Right lobe of liver (tissue), 6 donors: ENCODE measurements at places on chromosomes 7 and 10.

- no peak for DNase-seq
Observed at GRCh38 chr7:66781408-66782090, 41.0 kb downstream of the RABGEF1 start.

DNA sequence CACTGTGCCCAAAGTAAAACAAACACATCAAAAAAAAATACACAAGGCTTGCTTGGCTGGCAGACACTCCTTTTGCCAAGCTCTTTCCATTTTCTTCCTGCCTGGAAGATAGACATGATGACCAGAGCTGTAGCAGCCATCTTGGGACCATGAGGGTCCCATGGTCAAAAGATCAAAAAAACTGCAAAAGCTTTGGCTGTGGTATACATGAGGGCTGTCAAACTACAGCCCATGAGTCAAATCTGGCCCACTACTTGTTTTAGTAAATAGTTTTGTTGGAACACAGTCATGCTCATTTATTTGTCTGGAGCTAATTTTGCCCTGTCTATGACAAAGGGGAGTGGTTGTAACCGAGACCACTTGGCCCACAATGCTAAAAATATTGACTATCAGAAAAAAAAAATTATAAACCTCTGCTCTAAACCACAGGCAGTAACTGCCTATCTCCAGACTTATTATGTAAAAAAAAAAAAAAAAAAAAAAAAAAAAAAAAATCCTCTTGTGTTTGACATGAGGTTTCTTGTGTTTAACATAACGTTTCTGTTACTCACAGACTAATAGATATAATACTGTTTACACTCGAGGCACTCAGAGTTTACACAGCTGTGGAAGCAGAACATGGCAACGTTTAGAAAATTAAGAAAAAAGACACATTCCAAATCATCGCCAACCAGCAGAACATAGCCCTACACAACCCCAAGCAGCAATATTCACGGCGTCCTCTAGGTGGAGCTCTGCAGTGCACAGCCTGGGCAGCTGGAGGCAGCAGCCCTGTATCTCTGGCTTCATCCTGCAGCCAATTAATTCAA, 36.9 kb downstream of the ASB13 start:
- DNase-seq: peak; percentile 87

DNA sequence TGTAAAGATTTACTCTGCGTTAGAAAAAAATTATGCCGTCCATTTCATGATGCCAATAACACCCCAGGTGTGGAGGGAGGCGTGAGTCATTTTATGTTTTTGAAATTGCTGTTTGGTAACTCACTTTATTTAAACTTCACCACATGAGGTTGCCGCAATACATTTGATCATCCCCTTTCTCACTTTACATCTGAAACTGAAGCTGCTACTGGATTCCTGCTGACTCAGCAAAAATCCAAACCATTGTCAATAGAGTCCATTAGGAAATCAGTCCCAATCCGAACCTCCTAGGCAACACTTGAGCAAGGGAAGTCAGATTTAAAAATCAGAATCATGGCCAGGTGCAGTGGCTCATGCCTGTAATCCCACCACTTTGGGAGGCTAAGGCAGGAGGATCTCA, 136.6 kb upstream of the SVIL start:
- DNase-seq: no peak

- DNase-seq: no peak
Observed at GRCh38 chr7:159068893-159069448, 75.7 kb downstream of the VIPR2 start.

DNA sequence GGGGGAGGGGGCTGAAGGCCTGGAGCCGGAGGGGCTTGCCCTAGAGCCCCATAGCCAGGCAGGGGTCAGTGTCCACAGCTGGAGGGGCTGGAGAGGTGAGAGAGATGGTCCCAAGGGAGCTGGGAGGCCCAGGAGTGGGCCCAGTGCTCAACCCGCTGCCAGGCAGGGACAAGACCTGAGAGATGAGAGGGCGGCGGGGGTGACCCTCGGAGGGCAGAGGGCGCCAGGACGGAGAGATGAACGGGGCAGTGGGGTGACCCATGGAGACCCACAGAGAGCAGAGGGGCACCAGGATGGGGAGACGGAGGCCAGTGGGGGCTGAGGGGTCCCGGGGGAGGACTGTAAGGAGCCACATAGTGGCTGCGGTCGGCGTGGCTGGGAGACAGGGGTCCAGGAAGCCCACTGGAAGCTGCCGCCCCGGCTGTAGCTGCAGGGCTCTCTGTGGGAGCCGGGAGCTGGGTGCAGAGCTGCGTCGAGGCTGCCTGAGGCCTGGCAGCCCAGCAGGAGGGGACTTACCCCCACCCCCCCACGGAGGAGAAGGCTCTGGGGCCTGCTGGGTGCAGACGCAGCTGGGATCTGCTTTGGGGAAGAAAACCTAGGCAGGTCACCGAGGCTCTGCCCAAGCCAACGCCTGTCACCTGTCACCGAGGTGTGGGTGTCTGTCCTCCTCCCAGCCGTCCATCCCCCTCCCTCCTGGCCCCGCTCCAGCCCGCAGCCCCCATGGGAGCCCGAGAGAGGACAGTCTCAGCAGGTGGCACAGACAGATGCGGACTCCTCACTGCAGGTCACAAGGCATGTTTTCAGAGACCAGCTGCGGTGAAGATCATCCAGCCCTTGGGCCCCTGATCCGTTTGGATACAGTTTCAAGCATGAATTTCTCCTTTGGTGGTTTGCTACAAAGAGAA, 25.1 kb downstream of the PWWP2B start:
- DNase-seq: no peak

GRCh38 chr10:110651044-110651958, 7.2 kb downstream of the RBM20 start:
- DNase-seq: no peak

- no peak for DNase-seq
Observed at GRCh38 chr7:108091461-108091831, 38.7 kb downstream of the LAMB4 start.

GRCh38 chr10:36053775-36054174, 411.7 kb upstream of the FZD8 start:
- DNase-seq: no peak

- DNase-seq: no peak
Observed at GRCh38 chr10:88911851-88912250, 31.8 kb downstream of the STAMBPL1 start.

DNA sequence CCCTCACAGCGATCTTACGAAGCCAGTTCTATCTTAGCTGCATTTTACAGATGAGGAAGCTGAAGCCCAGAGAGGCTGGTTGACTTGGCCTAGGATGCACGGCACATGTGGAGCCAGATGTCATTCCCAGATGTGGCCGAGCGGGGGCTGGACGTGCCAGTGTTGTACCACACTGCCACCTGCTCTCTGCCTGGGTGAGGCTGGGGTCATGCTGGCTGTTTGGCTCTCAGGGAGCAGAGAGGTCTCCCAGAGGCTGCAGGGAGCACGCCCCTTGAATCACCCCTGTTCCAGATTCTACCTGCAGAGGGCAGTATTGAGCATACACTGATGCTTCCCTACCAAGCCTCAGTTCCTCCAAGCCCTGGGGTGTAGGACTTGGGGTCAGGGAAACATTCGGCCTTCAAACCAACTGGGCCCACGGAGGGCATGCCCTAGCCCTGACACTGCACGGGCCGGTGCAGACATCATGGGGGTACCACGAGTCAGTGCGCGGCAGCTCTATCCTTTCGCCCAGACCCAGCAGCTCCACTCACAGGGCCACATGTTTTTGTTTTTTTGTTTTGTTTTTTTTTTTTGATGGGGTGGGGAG, 3.8 kb upstream of the GTF2IRD1 start:
- no peak for DNase-seq

DNA sequence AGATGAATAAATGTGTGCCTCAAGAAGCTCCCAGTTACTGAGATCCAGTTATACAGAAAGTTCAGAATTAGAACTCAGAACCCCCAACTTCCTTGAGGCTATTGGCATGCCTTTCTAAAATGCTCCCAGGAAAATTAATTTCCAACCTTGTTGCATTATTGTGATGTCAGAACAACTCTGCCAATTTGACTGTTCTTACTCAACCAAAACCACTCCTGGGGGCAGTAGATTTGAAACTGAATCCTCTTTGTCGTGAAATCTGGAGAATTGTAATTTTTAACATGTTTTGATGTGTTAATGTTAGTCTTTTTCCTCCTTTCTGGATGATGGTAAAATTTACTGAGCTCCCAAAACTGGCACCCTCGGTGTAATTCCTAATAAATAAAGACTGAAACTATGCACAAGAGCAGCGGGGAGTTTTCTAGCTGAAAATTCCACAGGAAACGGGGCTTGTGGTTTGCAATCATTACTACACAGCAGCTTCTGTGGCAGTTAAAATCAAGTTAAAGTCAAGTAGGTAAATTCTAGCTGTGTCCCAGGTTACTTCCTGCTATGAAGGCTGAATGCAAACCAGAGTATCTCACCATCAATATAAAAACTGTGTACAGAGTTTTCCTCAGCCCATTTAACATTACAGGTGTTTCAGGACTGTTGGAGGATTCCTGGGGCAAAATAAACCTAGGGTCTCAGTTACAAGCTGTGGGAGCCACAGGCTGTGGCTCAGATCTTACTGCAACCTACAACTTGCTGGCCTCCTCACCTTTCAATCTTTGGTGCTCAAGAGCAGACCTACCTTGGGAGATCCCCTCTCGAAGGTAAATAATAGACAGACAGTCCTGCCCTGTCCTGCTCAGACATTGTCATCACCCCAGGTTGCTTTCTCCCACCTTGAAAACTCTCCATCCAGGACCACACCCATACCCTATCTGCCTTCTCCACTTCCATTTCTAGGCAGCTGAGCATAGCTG, 156.3 kb upstream of the KMT2E start:
- no peak for DNase-seq

DNA sequence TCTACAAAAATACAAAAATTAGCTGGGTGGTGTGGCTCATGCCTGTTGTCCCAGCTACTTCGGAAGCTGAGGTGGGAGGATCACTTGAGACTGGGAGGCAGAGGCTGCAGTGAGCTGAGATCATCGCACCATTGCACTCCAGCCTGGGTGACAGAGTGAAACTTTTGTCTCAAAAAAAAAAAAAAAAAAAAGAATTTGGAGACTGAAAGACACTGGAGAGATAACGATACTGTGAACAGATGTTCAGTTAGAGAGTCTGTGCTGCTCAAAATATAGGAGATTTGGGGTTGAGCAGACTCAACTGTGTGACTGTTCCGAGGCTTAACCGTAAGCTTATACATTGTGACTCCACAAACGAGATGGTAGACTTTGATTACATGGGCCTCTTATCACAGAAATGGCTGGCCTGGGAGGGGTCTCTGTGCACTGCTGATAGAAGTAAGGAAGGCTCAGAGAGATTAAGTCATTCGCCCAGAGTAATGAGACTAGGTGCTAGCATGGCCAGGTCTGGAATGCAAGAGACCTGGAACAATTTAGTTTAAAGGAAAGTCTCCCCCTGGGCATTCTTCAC, 19.4 kb downstream of the WBP1L start:
- DNase-seq: no peak

DNA sequence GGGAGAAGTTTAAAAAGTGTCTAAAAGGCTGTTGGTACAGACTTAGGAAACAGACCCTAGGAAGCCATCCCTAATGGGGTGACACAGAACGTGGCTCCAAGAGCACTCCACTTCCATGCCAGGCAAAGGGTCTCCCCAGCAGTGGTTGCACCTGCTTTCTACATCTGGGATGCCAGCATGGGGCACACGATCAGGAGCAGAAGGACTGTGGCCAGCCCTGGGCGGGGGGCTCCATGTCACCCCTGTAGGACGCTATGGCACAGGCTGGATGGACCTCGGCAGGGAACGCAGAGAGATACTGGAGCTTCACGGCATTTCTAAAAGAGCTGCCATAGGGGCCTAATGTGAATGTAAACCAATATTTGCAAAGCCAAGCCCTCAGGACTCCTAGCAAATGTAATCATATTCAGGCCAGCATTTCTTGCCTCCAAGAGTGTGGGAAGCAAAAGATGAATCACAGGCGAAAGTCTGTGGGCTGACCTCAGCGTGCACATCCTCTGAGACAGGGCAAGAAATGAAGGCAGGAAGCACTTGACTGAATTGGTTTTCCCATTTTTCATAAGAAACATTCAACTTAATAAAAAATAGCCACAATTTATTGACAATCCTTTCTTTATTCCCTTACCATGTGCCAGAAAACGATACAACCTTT, 93.9 kb downstream of the ATXN7L1 start:
- no peak for DNase-seq

GRCh38 chr7:42485301-42485766, 248.3 kb upstream of the GLI3 start:
- no peak for DNase-seq

DNA sequence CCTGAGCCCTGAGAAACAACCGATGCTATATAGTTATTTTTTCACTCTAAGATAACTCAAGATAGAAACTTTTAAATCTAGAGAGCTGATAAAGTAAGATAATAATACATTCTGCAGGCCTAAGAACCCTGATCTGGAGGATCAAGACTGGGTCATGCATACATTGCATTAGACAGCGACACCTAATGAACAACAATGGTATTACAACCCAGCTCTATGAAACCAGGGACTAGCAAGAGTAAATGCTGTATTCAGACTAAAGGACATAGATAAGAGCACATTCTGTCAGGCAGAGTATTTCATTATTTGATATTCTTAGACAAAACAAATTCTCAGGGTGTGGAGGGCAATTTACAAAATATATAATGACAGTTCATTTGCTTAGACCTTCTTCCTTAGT, 148.6 kb downstream of the GRK5 start:
- DNase-seq: no peak

- DNase-seq: peak; percentile 61
Observed at GRCh38 chr7:47536661-47537611, 45.0 kb downstream of the TNS3 start.

GRCh38 chr7:107147464-107148393, 21.1 kb upstream of the HBP1 start:
- no peak for DNase-seq

DNA sequence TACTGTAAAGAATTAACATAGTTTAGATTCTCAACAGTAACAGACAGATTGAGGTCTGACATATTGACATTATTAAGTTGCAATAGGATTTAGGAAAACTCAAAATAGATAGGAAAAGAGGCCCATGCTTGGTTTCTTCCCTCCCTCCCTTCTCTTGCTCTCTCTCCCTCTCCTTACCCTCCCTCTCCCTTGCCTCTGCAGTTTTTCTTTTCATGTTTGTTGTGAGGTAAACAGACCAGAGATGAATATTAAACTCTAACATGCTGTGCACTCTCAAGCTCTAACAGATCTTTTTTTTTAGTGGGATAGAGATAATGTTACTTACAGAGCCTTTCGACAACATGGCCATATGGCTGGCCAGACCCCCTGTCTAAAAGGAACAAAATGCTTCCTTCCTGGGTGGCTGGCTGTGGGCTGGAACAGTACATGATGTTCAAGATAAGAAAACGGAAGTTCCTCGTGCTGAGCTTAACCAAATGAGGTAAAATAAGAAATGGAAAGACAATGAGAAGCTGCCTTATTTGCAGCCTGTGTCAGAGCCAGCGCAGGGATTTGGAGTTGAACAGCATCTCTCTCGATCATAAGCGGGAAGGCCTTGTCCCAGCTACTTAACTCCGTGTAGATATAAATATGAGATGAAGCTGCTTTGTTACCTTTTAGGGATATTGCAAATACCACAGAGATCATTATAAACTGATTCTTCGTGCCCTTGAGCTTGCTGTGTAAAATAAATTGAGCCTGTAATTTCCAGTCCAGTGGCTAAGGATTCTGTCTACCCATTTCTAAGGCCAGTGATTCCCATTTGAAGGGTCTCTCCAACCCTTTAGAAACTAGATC, 391.9 kb upstream of the NPVF start:
- DNase-seq: no peak
